ENCODE measurements at places on chromosomes 5 and 9.

GRCh38 chr9:18743971-18744370, 270.0 kb downstream of the ADAMTSL1 start:
- DNase-seq, result no peak

DNA sequence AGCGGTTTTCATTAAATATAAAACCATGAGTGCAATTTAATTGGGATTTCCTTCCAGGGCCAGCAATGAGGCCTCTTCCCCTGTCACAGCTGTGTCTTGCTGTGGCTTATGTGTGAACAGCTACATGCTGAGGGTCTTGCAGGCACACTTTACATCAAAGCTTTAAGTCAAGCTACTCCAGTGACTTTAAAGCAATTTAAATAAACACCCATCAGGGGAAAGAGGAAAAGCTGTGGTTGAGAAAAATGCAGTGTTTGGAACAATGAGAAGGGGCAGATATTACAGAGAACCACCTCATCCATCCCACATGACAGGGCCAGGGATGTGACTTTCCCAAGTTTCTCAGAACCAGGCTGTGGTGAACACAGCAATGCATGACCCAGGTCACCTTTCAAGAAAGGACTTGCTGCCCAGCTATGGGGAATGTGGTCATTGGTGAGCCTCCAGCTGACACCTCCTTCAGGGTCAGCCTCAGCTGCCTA, 115.9 kb upstream of the LPAR1 start:
- DNase-seq, result no peak

DNA sequence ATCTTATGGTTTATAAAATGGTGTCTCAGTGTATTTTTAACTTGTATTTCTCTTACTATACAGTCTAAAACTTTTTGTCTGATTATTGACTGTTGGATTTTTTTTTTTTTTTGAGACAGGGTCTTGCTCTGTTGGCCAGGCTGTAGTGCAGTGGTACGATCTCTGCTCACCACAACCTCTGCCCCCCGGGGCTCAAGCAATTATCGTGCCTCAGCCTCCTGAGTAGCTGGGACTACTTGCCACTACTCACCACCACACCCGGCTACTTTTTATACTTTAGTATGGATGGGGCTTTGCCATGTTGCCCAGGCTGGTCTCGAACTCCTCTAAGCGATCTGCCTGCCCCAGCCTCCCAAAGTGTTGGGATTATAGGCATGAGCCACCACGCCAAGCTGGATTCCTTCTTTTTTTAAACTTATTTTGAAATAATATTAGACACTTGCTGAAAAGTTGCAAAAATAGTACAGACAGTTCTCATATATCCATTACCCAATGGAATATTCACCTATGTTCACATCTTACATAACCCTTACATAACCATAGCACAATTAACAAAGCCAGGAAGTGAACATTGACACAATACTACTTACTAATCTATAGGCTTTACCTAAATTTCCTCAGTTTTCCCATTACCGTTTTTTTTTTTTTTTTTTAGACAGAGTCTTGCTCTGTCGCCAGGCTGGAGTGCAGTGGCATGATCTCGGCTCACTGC, 47.2 kb downstream of the STOM start:
- no peak for DNase-seq

DNA sequence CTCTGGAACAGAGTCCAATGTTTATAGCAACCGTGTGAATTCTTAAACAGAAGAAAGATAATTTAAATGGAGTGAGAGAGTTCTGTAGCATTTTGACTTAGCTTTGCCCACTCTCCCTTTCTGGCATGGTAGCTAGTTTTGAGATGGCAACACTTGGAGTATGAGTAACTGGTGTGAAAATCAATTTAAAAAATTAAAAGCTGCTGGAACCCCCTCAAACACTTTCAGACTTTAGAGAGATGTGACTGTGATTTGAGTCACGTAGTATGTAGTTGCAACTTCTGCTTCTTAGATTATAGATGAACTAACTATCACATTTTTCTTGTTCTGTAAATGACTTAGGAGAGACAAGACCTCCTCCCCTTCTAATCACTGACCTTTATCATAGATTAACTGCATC, 2309.5 kb upstream of the C9orf72 start:
- DNase-seq, result no peak
